NCI-H2081 (cell line): ENCODE measurements at places on chromosomes 1 and 21.

- DNase-seq = peak; percentile 63
Measured at GRCh38 chr1:34164771-34165391, at the start of gene CSMD2. TSS of gene CSMD2 (minus strand) at chr1:34165230. CDS start at chr1:34165097, 133 bp downstream.

- no peak for DNase-seq
Measured at GRCh38 chr1:96746440-96747420, 25.1 kb downstream of the PTBP2 start.

GRCh38 chr1:160744852-160745520 lies 5.9 kb downstream of the SLAMF7 start:
- DNase-seq = no peak

- DNase-seq = no peak
Measured at GRCh38 chr1:154833841-154834240, 36.2 kb downstream of the KCNN3 start.

GRCh38 chr1:47424336-47424982 lies 8.4 kb downstream of the FOXE3 start:
- DNase-seq = peak; percentile 69

GRCh38 chr1:56297904-56298303 lies 281.5 kb downstream of the PLPP3 start:
- no peak for DNase-seq

- DNase-seq = no peak
Measured at GRCh38 chr1:231817801-231818200, 191.2 kb downstream of the DISC1 start.

GRCh38 chr21:18499761-18500376 lies 96.3 kb upstream of the TMPRSS15 start:
- peak; percentile 26 for DNase-seq

GRCh38 chr1:44594871-44595735 lies 79.2 kb downstream of the TMEM53 start:
- DNase-seq = peak; percentile 64

GRCh38 chr1:50295566-50295965 lies 127.7 kb downstream of the DMRTA2 start:
- no peak for DNase-seq

DNA sequence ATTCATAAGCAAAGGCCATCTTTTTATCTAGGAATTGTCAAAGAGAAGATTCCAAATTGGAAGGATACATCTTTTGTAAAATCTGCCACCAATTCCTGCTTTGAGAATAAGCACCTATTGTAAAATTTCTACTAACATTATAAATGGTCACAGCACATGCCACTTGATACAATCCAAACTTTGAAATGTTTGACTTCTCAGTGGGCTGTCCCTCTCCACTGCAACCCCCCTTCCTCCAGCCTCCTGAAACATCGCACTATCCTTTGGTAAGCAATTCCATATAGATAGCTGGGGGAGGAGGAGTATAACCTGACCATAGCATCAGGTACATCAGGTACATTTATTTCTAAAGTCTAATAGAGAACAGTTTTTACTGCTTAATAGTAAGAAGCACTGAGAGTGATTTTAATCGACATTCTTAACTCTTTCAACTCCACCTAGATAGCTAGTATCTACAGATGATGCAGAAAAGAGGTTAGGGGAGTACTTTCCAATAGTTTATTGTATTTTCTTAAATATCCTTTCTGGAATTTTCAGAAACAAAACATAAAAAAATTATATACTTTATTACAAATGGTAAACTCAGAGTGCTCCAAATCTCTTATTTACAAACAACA lies 2.9 kb downstream of the JUN start:
- peak; percentile 28 for DNase-seq

DNA sequence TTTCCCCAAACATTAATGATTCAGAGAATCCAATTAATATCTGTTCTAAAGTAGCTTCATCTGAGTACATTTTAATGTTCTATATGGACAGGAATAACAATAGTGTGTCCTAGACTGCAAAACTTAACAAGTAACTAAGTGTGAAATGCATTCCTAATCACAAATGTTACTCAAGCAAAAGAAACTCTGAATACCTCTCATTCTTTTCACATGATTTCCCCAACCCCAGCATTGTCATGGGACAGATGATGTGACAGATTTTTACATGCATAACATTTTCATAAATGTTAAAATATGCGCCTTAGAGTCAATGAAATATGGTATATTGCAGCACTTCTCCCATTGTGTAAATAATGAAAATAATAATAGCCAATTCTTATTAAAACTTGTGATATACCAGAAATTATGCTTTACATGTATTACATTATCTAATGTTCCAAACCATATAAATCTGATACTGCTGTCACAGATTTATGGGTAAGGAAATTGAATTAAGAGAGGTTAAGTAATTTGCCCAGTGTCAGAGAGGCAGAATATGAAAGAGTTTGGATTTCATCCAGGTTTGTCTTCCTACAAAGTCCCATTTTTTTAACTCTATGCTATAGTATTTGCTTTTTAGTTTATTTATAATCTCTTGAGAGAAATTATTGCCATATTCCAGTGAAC lies 269.4 kb downstream of the LRRC7 start:
- DNase-seq = no peak

DNA sequence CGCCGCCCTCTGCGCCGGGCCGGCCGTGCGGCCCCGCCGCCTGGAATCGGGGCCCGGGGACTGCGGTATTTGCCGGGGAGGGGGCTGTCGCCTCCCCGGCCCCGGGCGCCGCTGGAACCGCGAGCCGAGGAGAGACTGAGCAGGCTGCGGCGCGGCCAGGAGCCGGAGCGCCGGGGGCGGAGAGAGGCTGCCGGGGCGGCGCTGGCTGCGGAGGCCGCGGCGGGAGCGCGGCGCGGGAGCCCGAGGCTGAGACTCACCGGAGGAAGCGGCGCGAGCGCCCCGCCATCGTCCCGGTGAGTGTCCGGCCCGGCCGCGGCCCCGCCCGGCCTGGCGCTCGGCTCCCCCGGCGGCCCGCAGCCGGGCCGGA lies 746 bp downstream of the DYRK1A start:
- no peak for DNase-seq

- no peak for DNase-seq
Measured at GRCh38 chr1:3351449-3352298, 102.8 kb upstream of the ARHGEF16 start.

- no peak for DNase-seq
Measured at GRCh38 chr1:17212009-17212408, 7.1 kb downstream of the PADI1 start.

GRCh38 chr1:185731446-185731845 lies 2.7 kb upstream of the HMCN1 start:
- DNase-seq = no peak

GRCh38 chr21:46199436-46200373 lies 15.4 kb upstream of the SPATC1L start:
- DNase-seq = no peak

DNA sequence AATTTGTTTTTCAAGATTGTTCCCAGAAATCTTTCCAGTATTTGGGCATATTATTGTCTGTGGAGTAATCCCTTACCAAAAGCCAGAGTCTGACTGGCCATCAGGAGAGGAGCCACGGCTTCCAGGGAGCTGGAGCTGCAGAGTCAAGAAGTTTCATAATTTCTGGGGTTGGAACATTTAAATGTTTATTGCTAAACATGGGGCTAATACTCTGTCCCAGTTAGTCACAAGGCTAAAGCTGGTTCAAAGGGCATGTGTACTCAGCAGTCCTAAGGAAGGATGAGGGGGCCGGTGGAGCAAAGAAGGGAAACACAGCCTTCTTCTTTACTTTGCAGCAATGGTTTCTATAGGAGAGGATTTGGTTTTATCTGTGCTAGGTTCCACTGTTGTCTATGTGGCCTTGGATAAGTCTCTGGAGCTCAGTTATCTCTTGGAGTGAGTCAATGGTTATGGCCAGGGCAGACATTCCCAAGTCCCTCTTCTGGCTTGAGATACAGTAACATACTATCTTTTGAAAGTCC lies 9.5 kb downstream of the DENND2D start:
- DNase-seq = no peak
